RPMI7951 (cell line): ENCODE measurements at places on chromosomes 4 and X. TPM values are rescaled to one million over a fixed set of nuclear protein-coding genes. Genes with fewer than 3 reads are reported as not detected.

Gene GPR173
- total RNA-seq, result 1.4 and 2.4 TPM in 2 replicates

Gene SPACA5
- total RNA-seq, result 0.78 TPM in 1 of 2 replicates, not detected in the other

Gene EMCN
- total RNA-seq, result 0.59 TPM in 1 of 2 replicates, not detected in the other

GRCh38 chr4:30538794-30539193, 181.4 kb upstream of the PCDH7 start:
- peak; percentile 1 for DNase-seq

Gene OTUD4
- total RNA-seq, result 9.2 and 17.1 TPM in 2 replicates

- DNase-seq, result no peak
These were observed 81.6 kb downstream of the BANK1 start for GRCh38 chr4:101871962-101872676.

GRCh38 chrX:1323315-1323714, 13.3 kb upstream of the IL3RA start:
- DNase-seq, result peak; percentile 30

DNA sequence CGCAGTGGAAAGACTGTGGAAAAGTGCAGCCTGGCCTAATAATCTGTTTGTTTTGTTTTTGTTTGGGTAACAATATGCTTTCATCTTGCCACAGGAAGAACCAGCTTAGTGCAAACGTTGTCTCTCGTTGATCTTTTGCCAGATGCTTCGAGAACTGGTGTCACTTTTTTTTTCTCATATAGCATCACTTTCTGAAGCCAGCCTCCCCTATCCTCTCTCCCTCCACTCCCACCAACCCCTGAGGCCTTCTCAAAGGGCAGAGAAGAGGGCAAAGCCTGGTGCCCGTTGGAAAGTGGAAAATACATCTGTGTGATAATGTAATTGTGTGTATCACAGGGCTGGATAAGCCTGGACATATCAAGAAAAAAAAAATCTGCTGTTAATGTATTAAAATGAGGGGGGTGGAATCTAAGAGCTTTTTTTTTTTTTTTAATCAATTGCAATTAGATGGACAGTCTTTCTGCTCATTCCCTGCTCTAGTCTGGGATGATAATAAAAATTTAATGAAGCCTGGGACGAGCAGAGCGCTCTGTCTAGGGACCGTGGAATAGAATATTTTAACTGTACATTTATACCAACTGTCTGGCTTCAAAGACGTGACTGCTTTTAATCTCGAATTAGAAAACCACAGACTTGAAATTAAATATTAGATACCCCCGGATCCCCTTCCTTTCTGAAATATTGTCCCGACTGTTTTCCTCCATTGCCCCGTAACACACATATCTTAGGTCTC, 8.1 kb downstream of the POU4F2 start:
- DNase-seq, result no peak

Gene GASK1B
- 0.98 and 1.2 TPM in 2 replicates for total RNA-seq
